A172 (cell line): ENCODE measurements at places on chromosomes 5 and 9. TPM values are rescaled to one million over a fixed set of nuclear protein-coding genes. Genes with fewer than 3 reads are reported as not detected.

HACD4 gene
- not detected in 2 replicates for total RNA-seq

PDZD2 gene
- total RNA-seq: 0.14 and 0.16 TPM in 2 replicates

ENC1 gene
- 26.2 and 28.3 TPM in 2 replicates for total RNA-seq

DNAH5 gene
- 2.1 and 2.2 TPM in 2 replicates for total RNA-seq

NME5 gene
- total RNA-seq: 1.8 and 2.6 TPM in 2 replicates
